ENCODE measurements at places on chromosomes 3 and 15.

GRCh38 chr15:75051191-75051608 is 27.8 kb downstream of the PPCDC start:
- no peak for DNase-seq

- no peak for DNase-seq
Observed at GRCh38 chr3:156332304-156332703, 211.9 kb downstream of the KCNAB1 start.

DNA sequence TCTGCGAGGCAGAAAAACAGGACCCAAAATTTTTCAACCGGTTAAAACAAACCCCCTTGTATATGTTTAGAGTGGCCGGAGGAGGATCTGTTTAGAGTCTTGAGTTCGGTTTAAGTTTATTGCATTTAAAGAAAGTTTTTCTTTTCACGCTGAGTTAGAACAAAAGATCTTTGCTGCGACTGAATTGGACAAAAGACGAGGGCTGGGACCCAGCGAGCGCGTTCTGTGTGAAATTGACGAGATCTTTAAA is 9.8 kb downstream of the NR2F2 start:
- no peak for DNase-seq

- no peak for DNase-seq
Observed at GRCh38 chr3:2853651-2854050, 256.5 kb downstream of the IL5RA start.

DNA sequence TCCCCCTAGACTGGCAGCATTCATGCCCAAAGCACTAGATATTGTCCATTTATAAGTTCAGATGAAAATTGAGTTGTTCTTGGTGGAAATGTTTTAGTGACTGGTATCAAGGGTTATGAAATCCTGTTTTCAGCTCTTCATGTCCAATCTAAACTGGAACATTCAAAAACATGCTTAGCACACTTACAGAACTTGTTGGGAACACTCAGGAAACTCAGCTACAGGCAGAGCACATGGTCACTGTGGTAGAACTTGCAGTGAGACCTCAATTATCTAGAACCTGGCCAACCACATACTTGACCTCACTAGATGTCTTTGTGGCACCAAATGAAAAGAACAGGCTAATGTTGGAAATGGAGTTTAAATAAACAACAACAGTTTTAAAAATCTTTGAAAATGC is 88.8 kb downstream of the SMAD3 start:
- DNase-seq: no peak

GRCh38 chr3:111335512-111336303 is 206.3 kb upstream of the CD96 start:
- no peak for DNase-seq

- DNase-seq: no peak
Observed at GRCh38 chr15:100108846-100109245, 232.9 kb downstream of the ADAMTS17 start.

DNA sequence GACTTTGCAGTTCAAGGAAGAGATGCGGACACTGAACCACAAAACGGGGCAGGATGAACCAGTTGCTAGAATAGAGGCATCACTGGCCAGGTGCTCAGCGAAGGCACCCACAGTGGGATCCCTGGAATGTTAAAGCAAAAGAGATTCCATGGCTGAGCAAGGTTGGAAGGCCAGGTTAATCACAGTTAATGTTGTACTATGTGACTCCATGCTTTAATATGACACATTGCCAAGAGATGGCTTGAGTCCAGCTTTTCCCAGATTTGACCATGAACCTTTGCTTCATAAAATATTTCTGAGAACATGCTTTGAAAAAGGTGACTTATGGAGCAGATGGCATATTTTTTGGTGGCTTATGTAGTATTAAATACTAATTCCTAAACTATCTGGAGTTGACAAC is 76.2 kb upstream of the CMTM7 start:
- DNase-seq: no peak

DNA sequence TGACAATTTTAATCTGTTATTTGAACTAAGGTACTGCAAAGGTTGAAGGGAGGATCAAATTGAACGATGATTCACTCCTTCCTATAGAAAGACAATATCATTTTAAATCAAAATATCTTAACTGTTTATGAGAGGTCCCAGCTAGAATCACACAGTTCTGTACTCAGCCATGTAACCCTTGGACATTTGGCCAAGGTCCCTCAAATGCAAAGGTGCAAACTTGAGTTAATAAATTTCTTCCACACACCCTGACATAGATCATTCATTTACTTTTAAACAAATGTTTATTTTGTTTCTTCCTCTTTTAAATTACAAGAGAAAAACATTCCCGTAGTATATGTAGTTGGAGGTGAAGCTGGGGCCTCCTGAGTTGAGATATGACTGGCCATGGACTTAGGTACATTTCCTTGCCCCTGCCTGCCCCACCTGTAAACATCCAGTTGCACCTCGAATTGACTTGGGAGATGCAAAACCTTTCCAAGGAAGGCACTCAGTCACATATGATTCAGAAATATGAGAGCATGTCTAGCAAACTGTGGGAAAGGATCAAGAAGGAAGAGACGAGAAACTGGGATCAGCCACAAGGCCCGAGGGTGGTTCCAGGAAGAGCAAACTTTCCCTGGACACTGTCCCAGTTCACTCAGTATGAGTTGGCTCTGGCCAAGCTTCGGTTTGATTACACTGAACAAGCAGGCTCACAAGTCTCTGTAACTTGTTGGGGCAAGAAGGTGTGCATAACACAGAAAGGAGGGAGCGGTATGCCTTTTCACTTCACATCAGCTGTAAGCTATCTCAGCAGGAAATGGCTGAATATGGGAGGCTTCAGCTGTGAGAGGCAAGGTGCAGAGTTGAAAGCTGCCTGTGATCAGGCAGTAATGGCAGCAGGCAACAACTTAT is 6.7 kb downstream of the TNFSF10 start:
- no peak for DNase-seq

- no peak for DNase-seq
Observed at GRCh38 chr15:60656481-60656880, 177.5 kb upstream of the ICE2 start.

DNA sequence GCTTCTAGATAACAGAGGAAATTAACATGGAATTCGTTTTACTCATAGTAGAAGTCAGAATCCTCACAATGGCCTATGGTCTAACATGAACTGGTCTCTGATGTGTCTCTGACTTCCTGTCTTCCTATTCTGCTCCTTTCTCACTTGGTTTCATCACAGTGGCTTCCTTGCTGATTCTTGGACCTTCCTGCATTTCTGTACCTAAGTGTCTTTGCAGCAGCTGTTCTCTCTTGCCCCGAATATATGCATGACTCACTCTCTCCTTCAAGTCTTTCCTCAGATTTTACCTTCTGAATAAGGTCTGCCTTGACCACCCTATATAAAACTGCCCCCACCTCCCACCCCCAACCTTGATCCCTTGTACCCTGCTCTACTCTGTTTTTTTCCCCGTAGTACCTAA is 14.1 kb downstream of the ARL13B start:
- DNase-seq: no peak

DNA sequence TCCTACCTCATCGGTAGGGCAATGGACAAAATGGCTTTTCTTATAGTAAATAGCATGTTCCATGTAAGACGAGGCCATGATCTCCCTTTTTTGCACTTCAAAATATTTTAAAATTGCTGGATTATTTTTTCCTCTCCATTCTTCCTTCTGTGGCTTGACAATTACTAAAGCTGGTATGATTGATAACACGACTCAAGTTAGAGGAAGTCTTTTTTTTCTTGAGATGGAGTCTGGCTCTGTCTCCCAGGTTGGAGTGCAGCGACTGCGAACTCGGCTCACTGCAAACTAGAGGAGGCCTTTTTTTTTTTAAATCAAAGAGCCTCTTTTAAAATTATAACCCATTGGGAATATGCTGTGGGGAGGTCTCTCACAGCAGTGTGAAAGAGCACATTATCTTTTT is 124.5 kb upstream of the TBL1XR1 start:
- no peak for DNase-seq

GRCh38 chr3:47464588-47464987 is 11.2 kb downstream of the SCAP start:
- DNase-seq: no peak

DNA sequence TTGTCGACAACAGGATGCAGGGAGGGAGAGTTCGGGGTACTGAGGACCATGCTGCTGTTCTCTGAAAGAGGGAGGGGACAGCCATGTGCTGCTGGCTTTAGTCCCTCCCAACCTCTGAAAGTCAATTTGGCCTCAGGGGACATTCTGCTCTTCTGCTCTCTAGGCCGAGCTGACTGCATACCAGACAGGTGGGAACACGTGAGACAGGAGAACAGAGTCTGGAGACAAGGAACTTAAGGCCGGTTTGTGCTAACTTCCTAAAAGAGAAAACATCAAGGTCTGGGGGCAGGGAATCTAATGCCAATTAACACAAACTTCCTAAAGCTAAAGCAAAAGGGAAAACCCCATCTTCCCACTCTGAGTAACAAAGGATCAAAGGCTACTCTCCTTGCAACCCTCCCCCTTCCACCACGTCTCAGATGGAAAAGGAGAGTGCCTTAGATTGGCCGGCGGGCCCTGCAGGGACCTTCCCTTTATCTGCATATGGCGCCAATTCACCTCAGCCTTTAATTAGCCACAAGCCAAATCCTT is 41.0 kb downstream of the SLCO2A1 start:
- no peak for DNase-seq

GRCh38 chr3:111690242-111690641 is 95.1 kb upstream of the ZBED2 start:
- no peak for DNase-seq
